Stimulated activated memory B cell treated with anti-CD40 and anti-IgM and Interleukin-4, amounts not matched to agents 10 μg/mL and 1 μg/mL and 100 μg/mL, for 72 hours (primary cell): ENCODE measurements at places on chromosomes 4 and X.

GRCh38 chr4:78267790-78268189, 210.7 kb downstream of the FRAS1 start:
- peak; percentile 14 for ATAC-seq

DNA sequence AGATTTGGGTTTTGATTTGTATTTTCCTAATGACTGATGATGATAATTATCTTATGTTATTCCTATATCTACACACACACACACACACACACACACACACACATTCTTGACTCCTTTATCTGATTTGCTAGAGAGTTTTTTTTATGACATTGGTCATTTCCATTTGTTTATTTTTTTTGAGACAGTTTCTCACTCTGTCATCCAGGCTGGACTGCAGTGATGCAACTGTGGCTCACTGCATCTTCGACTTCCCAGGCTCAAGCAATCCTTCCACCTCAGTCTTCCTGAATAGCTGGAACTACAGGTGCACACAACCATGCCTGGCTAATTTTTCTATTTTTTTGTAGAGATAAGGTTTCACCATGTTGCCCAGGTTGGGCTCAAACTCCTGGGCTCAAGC, 6.7 kb downstream of the ZNF81 start:
- no peak for ATAC-seq

DNA sequence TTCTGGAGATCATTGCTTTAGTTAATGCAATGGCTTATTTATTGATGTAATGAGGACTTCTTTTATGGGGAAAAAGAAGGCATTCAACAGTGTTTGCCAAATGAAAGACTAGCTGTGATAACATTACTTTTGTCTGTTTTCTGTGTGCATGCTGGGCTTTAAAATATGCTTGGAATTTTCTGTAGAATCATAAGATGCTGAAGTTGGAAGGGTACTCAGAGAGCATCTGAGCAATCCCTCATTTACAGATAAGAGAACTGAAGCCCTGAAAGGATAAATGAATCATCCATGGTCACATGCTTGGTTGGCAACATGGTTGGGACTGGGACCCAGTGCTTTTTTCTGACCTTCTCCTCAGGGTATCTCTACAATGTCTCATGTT, 31.4 kb upstream of the PITX2 start:
- ATAC-seq = no peak

GRCh38 chr4:89879215-89879614, 15.4 kb upstream of the MMRN1 start:
- no peak for ATAC-seq

DNA sequence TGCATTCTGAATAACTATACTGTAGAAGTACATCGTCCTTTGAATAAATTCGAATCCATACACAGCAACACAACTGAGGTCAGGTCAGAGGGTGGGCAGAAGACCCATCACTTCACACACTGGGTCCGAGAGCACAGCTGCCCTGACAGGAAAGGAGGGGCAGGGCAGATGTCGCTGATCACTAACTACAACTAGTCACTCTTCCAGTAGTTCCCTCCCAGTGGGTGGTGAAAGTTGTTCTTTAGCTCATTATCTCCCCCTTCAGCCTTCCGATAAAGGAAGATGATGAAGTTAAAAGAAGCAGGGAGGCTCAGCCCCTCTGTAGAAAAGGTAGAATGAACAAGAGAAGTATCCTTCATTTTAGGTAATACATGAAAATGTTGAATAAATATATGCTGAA, 278.9 kb downstream of the INPP4B start:
- no peak for ATAC-seq
